Nephron progenitor cell (in vitro differentiated cells): ENCODE measurements at places on chromosomes 11 and 22.

DNA sequence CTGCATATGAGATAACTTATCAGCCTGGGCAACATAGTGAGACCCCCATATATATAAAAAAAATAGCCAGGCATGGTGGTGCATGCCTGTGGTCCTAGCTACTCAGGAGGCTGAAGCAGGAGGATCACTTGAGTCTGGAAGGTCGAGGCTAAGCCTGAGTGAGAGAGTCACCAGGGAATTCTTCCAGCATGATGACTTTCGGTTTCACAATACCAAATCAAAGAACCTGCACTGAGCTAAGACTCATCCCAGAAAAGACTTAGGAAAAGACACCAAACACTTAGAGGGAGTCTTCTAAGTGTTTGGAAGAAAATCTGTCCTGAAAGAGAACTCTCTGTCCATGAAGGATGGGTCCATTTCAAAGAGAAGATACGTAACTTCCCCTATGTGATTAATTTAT lies 12.7 kb downstream of the STK33 start:
- DNase-seq = no peak

DNA sequence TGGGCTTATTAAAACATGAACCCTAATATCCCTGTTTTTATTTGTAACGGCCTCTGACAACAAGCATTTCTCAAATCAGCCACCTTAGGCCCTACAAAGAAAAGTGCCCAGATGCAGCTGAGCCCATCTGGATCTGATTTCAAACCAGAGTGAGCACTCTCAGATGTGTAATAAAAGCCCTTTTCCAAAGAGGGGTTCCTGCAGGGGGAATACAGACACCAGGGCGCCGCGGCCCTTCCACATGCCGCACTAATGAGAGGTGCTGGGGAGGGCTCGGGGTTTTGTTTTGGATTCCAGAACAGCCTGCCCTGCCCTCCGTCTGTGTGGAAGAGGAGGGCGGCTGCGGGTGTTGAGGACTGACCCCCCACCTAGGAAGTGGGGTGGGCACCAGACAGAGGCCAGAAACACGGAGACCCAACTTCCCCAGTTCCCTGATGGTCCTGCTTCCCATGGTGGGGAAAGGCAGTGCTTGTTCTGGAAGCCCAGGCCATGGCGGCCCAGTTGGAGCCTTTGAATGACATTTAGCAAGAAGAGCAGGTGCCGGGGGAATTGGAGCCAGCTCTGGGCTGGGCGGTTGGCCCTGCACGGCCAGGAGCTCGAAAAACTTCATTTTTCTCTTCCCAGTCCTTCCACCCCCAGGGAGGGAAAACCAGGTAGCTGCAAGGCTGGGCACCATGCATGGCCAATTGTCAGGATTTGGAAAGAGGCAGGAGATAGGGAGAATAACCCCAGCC lies 63.7 kb downstream of the MACROD1 start:
- no peak for DNase-seq

- DNase-seq = no peak
These were observed 790.2 kb downstream of the TBC1D22A start for GRCh38 chr22:47552541-47553205.

DNA sequence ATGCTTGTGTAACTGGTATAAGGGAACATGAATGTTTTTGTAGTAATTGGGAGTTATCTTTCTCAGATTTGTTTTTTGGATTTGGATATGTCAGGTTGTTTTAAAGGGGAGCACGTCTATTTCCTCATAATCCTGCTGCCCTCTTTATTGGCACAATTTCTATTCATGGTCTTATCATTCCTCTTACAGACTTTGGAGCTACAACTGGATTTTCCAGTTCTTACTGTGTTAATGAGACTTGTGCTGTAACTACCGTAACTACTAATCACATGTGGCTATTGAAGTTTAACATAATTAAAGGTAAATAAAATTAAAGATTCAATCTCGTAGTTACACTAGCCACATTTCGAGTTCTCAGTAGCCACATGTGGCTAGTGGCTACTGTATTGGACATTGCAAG lies 1.9 kb downstream of the FDX1 start:
- DNase-seq = no peak

- peak; percentile 16 for DNase-seq
These were observed 37.6 kb upstream of the RCN1 start for GRCh38 chr11:32053151-32053888.

GRCh38 chr11:18705651-18706281 lies 7.2 kb downstream of the TMEM86A start:
- DNase-seq = no peak

DNA sequence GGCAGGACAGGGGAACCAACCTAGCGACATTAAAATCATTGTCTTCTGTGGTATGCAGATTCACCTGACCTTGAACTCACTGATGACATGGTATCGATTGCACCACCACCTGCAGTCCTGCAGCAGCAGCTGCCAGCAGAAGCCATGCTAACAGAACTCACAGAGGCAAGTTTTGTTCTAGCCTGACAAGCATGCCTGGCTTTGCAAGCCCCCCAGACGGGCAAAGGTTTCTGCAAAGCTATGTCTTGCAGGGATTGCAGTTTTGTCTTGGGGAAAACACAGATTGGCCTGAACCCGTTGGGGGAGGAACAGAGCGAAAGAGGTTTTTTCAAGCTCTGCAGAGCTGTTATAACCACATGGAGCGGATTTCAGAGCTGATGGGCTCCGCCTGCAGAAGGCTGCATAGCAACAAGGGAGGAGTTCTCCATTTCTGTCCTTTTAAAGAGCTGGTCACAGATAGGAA lies 221.0 kb downstream of the HIPK3 start:
- DNase-seq = no peak

GRCh38 chr11:93653571-93653970 lies 7.9 kb upstream of the CEP295 start:
- DNase-seq = no peak

DNA sequence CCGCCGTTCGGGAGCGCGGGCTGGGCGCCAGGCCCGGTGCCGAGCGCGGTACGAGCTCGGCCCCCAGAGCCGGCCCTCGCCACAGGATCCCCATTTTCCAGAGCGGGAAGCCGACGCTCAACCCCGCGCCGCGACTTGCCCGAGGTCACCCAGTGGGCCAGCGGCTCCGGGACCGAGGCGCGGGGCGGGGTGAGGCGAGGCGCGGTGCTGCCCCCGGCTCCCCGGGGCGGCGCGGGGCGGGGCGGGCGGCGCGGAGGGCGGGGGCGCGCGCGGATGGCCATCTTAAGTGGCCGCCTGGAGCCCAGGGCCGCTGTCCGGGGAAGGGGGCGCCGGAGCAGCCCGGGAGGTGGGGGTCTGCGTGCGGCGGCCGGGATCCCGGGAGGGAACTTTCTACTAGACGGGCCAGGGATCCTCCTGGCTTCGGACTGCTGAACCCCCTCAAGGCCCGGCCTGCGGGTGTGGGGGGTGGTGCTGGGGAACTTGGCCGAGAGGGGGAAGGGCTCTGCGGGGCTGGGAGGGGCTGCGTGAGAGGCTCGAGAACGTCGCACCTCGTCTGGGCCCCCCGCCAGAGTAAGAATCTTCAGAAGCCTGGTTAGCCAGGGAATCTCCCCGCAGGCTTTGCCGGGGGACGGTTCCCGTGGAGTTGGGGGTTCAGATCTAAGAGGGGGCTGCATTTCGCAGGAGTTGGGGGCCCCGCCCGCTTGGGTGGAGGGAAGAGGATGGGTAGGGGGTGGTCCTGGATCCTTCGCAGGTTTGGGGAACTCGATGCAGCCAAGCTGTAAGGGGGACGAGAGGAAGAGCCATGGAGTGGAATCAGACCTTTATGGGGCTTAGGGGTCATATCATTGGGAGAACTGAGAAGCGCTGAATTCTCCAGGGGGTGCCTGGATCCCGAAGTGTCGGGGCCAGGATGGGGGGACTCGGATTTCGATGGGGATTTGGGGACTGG lies 678 bp upstream of the INPPL1 start:
- DNase-seq = peak; percentile 79

GRCh38 chr22:37842015-37842793 lies 1.9 kb downstream of the ANKRD54 start:
- DNase-seq = no peak

GRCh38 chr22:44063462-44064371 lies 39.6 kb downstream of the PARVB start:
- DNase-seq = no peak
